ENCODE measurements at places on chromosomes 4 and X.
A peak's percentile ranks its signal among the peaks of the same experiment; 100 is the strongest.

GRCh38 chr4:7587433-7588405 is 153.0 kb upstream of the PSAPL1 start:
- peak; percentile 35 for DNase-seq

DNA sequence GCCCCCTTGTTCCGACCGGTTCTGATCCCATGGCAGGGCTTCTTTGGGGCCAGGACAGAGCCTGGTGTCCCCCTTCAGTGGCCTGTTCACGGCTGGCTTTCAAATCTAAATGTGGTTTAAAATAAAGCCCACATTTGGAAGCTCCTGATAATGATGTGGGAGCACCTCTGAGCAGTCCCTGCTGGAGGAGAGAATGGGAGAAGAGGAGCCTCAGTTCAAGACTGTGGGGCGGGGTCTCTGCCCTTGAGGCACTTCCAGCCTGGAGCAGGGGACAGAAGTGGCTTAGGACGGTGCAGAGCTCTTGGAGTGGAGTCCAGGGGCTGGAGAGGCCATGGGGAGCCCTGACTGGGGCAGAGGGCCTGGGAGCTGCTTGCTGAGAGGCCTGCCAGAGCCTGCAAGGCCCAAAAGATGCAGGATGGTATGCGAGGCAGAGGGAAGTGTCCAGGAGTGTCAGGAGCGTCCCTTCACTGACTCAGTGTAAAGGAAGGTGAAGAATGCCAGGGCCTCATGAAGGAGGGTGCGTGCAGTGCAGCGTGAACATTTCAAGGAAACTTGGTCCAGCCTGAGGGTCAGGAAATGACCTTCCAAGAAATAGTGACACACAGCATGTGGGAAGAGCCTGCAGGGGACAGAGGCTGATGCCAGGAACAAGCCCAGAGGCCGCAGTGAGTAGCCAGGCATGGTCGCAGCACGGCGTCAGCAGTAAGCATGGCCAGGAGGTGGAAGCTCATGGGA is 21.1 kb upstream of the TADA2B start:
- peak; percentile 62 for DNase-seq

DNA sequence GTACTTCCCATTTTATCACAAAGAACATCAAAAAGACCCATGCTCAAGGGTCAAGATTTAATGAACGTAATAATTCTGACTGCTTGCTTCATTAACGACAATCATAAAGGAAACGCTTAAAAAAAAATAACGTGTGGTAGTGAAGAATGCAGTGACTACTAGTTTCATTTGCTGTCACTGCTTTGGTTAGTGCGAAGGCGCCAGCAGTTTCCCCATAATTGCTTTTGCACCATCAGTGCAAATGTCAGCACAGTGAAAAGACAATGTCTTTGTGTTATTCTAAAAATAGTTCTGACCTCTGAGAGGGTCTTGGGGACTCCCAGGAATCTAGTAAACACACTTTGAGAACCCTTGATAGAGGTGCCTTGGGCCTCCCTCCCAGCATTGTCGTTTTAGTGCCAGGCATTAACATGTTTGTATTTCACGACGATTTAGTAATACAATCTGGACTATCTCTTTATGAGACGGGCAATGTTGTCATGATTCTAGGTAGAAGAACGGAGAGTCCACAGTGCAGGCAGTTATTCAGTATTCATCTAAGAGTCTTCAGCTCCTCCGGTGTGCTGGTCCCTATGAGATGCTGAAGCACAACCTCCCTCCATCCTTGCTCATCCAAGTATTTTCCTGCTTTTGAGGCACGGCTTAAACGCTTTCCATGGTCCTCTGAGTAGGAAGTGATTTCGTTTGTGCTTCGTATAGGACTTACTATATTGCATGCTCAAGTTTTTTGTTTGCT is 71.0 kb downstream of the AFF1 start:
- DNase-seq: peak; percentile 45

GRCh38 chr4:6622744-6623143 is 17.7 kb upstream of the MRFAP1 start:
- DNase-seq: no peak

- no peak for DNase-seq
These were observed 55.0 kb upstream of the FAM9B start for GRCh38 chrX:9088896-9089295.

DNA sequence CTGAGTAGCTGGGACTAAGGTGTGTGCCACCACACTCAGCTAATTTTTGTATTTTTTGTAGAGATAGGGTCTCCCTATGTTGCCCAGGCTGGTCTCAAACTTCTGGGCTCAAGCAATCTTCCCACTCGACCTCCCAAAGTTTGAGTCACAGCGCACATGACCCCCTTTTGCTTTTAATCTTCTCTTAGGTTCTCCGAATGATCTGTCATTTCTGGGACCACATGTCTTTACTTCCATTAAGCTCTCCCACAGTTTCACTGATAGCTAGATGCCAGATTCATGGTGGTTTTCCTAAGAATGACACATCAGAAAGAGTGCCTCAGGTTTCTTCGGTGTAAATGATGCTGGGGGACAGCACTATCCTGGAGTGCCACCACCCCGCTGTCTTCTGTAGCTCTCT is 17.9 kb downstream of the PRKX start:
- no peak for DNase-seq

DNA sequence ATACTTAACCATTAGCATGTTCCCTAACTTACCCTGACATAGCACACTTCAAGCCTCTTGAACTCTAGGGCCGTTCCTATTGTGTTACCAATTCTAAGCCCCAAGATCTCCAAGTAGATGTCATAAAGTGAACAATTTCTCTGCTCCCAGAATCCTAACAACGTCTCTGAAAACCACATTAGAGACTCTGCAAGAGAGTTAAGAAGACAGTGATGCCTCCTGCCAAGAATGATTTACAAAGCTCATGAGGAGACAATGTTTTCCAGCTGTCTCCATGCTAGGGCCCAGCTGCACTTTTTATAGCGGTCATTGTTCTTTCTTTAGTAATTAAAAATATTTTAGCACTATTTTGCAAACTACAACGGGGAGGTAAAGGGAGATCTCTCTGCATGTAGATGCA is 358.4 kb downstream of the PPP3CA start:
- peak; percentile 72 for DNase-seq

- no peak for DNase-seq
These were observed 1.2 kb downstream of the DRP2 start for GRCh38 chrX:101220662-101221260.

- DNase-seq: no peak
These were observed 33.3 kb upstream of the VCX2 start for GRCh38 chrX:8204169-8204935.

GRCh38 chr4:33369446-33369845 is 2649.3 kb downstream of the PCDH7 start:
- peak; percentile 44 for DNase-seq

DNA sequence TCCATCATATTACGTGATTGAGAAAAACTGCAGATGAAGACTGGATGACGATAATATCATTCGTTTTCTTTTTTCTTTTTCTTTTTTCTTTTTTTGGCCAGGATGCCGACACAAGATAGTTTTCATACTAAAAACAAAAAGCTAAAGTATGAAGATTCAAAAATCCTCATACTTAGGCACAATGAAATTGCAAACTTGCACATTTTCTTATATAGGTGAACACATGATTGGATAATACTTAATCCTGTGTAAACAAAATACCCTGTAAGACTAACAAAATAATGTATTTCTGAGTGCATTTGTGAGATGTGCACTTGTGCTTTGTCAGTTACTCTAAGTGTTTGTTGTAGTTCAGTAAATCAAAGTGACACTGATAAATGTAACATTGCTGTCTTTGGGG is 568.9 kb downstream of the ANKRD50 start:
- DNase-seq: no peak

DNA sequence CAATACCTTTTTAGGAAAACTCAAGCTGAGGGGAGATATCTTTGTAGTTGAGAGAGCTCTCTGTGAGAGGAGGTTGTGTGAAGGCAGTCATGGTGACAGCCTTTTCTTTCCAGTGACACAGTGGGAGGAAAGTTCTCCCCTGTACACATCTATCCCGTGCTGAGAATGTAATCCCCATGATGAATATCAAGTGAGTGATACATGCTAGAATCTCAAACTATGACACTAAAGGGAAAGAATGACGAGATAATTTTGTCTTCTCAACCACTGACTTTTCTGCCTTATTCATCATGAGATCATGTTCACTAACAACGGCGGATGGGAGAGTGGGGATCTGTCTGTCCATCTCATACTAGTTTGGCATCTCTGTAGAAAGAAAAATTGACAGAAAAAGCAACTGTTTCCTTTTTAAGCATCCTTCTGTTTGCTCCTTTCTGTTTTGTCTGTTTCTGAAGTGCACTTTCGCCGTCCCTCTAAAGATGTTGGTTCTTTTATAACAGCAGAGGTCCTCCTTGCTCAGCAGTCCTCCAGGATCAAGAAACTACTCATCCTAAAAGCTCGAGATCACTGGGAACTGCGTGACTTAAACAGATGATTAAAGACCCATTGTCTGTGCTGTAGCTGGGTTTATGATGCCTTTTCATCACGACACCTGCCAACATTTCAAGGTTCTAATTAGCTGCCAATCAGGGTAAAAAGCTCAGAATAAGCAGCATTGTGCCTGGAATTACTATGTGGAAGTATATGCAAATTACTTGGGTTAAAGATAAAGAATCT is 137.6 kb downstream of the DCK start:
- DNase-seq: peak; percentile 76

DNA sequence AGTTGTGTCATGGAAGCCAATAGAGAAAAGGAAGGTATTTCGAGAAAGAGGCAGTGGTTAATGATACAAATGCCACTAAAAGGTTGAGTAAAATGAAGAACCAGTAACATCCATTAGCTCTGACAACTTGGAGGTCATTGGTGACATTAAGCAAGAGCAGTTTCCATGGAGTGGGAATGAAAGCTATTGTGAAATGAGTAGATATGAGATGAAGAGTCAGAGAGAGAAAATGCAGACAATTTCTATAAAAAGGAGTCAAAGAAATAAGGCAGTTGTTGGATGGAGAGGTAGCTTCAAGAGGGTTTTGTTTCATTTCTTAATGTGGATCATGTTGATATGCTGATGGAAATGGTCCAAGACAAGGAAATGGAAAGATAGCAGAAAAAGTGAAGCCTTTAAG is 9.6 kb upstream of the AMTN start:
- DNase-seq: peak; percentile 2

DNA sequence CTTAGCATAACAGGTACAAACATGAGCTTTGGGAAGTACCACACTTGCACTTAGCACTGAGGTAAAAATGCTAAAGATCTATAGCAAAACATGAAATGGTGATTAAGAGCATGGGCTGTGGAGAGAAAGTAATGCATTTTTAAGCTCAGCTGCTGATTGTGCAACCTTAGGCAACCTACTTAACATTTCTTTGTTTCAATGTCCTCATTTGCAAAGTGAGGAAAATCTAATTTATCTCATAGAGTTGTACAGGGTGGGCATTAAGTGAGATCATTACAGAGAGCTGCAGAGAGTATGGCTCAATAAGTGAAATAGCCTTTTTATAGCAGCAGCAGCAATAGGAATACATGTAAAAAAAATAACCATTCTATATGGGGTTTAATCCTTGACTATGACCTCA is 87.0 kb downstream of the PAK3 start:
- DNase-seq: no peak

DNA sequence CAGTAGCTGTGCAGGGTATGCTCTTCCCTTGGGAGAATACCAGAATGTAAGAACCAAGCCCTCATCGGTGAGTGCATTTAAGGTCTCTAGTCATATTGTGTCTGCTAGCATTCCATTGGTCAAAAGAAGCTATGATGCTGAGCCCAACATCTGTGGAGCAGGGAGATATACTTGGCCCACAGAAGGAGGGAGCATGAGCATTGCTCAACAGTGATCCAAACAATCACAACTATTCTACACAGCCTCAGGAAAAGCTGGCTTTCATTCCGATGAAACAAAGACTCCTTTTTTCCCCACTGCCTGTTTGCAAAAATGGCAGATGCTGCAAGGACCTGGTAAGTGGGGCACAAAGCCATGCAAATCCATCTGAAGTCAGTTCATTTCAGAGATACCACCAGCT is 80.6 kb upstream of the DHX15 start:
- peak; percentile 38 for DNase-seq

- no peak for DNase-seq
These were observed at the start of gene CHRDL1 for GRCh38 chrX:110795645-110796406. Gene CHRDL1, minus strand, starts transcription at chrX:110795817. Its CDS starts 3,636 bp downstream, at chrX:110792181.

DNA sequence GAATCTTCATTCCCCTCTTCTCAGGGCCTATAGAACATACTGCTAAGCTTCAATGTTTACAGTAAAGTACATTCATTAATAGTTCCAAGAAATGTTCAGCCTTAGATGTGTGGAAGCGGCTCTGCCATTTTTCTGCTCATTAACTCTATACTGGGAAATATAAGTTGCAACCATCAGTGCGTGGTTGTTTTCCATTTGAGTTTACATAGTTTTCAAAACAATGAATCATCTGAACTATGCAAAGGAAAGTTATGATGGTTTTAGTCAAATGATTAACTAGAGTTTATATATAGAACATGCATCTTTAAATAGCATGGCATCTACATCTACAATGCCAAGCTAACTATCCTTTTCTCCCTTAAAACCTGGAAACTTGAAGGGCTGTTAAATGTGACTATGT is 29.6 kb downstream of the LEF1 start:
- no peak for DNase-seq

GRCh38 chr4:6907658-6908191 is 1.9 kb upstream of the TBC1D14 start:
- DNase-seq: no peak

DNA sequence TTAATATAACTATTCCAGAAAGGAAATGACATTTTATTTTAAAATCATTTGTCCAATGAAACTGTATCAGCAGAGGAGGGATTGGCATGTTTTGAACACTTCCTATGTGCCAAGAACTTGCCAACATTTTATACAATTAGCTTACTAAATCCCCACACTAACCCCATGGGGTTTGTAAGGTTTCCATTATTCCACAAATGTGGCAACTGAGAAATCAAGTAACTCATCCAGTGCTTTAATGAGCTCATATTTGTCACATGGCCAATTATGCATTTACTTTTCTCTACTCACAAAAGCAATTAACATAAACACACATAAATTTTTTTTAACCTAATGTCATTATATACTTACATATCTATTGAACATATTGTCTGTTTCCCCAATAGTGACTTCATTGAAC is 37.3 kb downstream of the MANBA start:
- no peak for DNase-seq

DNA sequence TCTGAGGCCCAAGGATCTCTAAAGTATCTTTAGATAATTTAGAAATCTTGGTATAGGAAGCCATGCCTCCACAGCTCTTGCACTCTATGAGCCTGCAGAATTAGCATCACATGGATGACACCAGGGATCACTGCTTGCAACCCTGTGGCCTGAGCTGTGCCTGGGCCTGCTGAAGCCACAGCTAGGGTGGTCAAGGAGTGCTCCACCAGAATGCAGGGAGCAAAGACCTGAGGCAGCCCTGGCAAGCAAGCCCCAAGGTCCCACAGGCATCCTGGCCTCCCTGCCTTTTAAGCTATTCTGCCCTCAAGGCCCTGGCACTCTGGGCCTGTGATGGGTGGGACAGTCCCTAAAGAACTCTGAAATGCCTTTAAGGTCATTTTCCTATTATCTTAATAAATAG is 105.2 kb upstream of the NALF2 start:
- no peak for DNase-seq

All from fibroblast of upper back skin (primary cell).